H1 (cell line): ENCODE measurements at places on chromosomes 4 and X. TPM values are rescaled to one million over a fixed set of nuclear protein-coding genes. Genes with fewer than 3 reads are reported as not detected.

The ALPK1 gene
- polyA plus RNA-seq: 0.03 and 0.08 TPM in 2 replicates

The TSPAN5 gene
- 13.1 and 17.6 TPM in 2 replicates for polyA plus RNA-seq

The MSANTD1 gene
- 0.23 and 0.39 TPM in 2 replicates for polyA plus RNA-seq

The RIPPLY1 gene
- not detected in 2 replicates for polyA plus RNA-seq

The IQSEC2 gene
- 6.1 and 11.6 TPM in 2 replicates for polyA plus RNA-seq

The PDZD4 gene
- polyA plus RNA-seq: 45.8 and 77.2 TPM in 2 replicates

The NEUROG2 gene
- polyA plus RNA-seq: 0.03 TPM in 1 of 2 replicates, not detected in the other

The RASGEF1B gene
- polyA plus RNA-seq: 1.2 and 1.6 TPM in 2 replicates

The APLN gene
- 1.6 and 1.8 TPM in 2 replicates for polyA plus RNA-seq

The NMU gene
- 40.9 and 50.4 TPM in 2 replicates for polyA plus RNA-seq

The P2RY4 gene
- polyA plus RNA-seq: 0.38 and 0.55 TPM in 2 replicates

The SOX3 gene
- 10.4 and 19.2 TPM in 2 replicates for polyA plus RNA-seq

The KLHL4 gene
- polyA plus RNA-seq: 4.4 and 8.8 TPM in 2 replicates
